ENCODE measurements at places on chromosomes 3 and 15. TPM values are rescaled to one million over a fixed set of nuclear protein-coding genes. Genes with fewer than 3 reads are reported as not detected.

The CELSR3 gene
- total RNA-seq = 9.8 TPM

The SHQ1 gene
- 23.7 TPM for total RNA-seq

The UACA gene
- total RNA-seq = 36.4 TPM

The FOXB1 gene
- 0.60 TPM for total RNA-seq

The GOLGA8S gene
- 0.19 TPM for total RNA-seq

The CDC25A gene
- 13.0 TPM for total RNA-seq

The PRICKLE2 gene
- 23.6 TPM for total RNA-seq

The GOLGA6C gene
- not detected for total RNA-seq

The NR1I2 gene
- total RNA-seq = 1.4 TPM

The SUSD5 gene
- total RNA-seq = 3.3 TPM

The SETMAR gene
- 34.5 TPM for total RNA-seq

The CPN2 gene
- total RNA-seq = not detected

The SMCO1 gene
- total RNA-seq = not detected

The UQCC5 gene
- total RNA-seq = 22.8 TPM

The UPK1B gene
- 49.2 TPM for total RNA-seq

The PLA2G4D gene
- total RNA-seq = not detected

The PLIN1 gene
- 0.58 TPM for total RNA-seq

The CDCP1 gene
- 26.3 TPM for total RNA-seq

Measured in type B pancreatic cell (in vitro differentiated cells).